ENCODE measurements at places on chromosomes 7 and 10.

GRCh38 chr10:129033790-129034272, 433.2 kb upstream of the MGMT start:
- DNase-seq: no peak

DNA sequence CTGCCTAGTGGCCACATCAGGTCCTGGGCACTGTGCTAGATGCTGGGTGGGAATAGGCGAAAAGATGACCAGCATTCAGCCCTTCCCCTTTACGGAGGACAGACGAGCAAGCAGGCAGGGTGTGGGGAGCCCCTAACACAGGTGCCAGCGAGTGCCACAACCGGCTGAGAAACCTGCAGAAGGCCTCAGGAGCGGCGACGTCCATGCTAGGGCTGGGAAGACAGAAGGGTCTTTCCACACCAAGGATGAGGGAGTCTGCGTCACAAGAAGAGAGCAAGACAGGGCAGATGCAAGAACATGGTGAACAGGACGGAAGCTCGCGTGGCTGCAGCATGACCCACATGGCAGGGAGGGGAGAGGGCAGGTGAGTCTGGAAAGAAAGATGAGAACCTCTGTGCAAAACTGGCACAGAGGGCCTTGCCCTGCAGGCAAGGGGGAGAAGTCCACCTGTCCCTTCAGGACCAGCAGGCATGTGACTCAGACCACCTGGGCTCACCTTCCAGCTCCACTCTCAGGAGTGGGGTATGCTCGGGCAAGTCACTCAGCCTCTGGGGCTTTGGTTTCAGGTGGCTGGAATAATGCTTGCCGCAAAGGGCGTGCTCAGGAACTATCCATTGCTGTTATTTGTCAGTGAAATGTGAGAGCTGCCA, 36.6 kb downstream of the KCNH2 start:
- no peak for DNase-seq

GRCh38 chr7:110940756-110941155, 150.2 kb upstream of the LRRN3 start:
- no peak for DNase-seq

GRCh38 chr7:126485791-126486190, 767.0 kb downstream of the GRM8 start:
- DNase-seq: no peak

DNA sequence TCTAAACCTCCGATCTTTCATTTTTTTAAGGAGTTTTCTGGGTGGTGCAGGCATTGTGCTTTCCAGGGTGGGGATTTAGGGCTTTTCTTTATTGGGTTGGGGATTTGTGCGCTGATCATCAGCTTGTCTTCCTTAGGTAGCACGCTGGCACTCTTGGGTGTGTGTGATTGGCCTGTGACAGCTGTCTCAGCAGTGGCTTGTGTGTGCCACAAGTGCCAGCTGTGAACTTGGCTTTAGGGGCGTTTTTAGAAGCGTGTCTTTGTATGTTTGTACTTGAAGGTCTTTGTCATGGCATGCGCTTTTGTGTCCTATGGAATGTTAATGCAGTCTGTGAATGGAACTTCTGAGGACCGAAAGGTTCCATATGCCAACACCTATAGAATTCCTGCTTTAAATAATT, 788 bp downstream of the AKAP9 start:
- peak; percentile 7 for DNase-seq

GRCh38 chr10:114265392-114266053, 26.5 kb downstream of the VWA2 start:
- DNase-seq: no peak

DNA sequence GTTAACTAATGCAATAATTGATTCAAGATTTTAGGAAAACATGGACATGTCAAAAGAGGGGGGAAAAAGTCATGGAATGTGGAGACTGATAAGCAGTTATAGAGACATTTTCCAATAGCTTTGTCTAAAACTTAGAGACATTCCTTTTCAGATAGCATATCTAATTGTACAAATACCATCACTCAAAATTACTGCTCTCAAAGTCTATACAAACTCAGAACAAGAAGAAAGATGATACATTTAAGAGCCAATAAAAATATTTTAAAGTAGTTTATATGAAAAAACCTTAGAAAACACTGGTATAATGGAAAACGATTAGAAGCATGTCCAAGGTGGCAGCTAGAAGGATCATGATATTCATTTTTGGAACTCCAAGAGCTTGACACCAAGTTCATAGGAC, 146.5 kb downstream of the DOCK4 start:
- DNase-seq: no peak

DNA sequence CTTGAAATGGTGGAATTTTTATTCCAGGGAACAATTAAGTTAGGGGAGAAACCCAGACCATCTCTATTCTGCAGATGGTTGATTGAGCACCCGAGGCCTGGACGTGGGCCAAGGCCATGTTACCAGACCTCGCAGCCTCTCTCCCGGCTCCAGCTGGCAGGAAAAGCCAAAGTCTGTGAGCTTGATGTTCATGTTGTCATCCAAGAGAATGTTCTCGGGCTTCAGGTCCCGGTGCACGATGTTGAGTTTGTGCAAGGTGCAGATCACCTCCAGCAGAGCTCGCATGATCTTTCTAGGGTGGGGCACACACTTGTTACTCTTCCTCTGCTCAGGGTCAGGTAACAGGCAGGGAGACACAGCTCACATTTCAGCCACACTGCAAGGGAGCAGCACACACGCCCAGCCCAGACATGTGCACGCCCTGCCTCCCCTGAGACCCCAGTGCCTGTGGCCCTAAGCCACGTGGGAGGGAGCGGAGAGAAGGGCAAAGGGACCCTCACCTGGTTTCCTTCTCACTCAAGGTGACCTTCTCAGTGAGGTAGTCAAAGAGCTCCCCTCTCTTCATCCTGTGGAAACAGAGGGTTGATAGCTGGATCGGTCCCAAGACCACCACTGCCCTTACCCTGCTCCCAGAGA, 9.5 kb downstream of the PHKG1 start:
- no peak for DNase-seq

DNA sequence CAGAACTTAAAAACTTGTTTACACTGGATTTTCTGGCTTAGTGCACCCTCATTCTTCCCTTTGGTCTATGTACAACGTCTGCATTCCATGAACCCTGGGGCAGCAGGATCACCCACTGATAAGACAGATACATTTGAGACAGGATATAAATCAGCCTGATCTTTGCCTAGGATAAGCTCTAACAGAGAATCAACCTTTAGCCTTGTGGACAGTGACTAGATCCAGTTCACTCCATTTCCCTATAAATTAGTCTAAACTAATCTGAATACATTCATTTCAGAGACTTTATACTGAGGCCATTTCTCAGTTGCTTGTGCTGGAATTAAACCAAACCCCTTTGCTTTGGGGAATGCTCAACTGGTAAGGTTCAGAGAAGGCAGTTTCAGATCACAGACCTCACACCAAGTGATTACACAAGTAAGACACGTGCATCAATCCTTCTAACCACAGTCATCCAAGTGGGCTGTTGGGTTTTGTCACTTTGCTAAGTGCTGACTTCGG, 639.8 kb upstream of the FZD8 start:
- no peak for DNase-seq

- no peak for DNase-seq
Observed at GRCh38 chr7:76381814-76382213, 23.0 kb upstream of the YWHAG start.

DNA sequence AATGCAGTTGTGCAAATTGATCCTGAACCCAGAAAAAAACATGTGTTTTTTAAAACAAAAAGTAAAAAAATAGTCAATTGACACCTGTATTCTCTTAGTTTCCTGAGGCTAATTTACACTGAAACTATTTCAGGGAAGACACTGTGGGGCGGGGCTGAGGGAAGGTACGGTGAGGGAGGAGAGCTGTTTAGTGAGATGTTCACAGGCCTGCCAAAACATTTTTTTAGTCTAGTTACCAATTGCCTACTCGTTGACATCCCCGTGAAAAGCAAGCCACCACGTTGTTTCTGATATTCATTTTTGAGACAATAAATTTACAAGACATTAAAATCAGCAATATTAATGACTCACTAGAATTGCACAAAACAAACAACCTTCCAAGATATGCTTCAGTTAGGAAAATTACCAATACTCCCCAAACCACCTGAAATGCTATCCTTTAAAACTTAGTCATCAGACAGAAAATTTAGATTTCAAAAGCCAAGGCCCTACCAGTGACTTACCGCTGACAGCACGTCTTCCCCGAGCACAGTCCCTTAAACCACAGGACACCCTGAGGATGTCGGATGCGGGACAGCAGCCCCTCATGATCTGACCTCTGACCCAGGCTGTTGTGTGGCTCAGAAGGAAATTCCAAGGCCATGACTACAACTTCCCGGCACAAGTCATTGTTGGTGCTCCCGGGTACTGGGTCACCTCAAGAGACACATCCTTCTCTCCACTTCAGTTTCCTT, 279.2 kb downstream of the PRPF18 start:
- no peak for DNase-seq

- DNase-seq: no peak
Observed at GRCh38 chr10:105644559-105644958, 1003.5 kb downstream of the SORCS3 start.

- no peak for DNase-seq
Observed at GRCh38 chr10:79948976-79949722, at the start of gene SFTPD. Gene SFTPD (minus strand): TSS chr10:79949105. CDS start chr10:79946659, 2,446 bp downstream.

DNA sequence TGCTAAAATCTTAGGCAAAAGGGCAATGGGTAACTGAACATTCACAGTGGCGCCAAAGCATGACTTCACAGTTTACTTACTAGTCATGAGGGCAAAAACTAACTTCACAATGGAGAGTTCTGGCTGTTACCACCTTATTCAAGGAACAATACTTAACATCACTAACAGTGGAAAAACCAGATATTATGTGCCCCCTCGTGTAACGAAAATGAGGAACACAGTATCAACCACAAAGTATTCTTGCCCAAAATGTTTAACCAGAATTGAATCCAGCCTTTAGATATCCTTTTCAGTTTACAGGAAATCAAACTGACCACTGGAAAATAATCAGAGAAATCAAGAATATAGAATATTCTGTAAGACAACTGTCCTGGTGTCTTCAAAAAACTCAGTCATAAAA, 9.5 kb downstream of the C7orf25 start:
- DNase-seq: no peak

GRCh38 chr7:139852482-139852845, 23.4 kb downstream of the TBXAS1 start:
- no peak for DNase-seq

GRCh38 chr10:11232222-11232961, 214.7 kb downstream of the CELF2 start:
- peak; percentile 51 for DNase-seq

GRCh38 chr10:1620803-1621202, 116.5 kb downstream of the ADARB2 start:
- no peak for DNase-seq

- no peak for DNase-seq
Observed at GRCh38 chr10:54914049-54914448, 113.0 kb upstream of the PCDH15 start.

- no peak for DNase-seq
Observed at GRCh38 chr7:77328669-77329068, 87.5 kb downstream of the GSAP start.

DNA sequence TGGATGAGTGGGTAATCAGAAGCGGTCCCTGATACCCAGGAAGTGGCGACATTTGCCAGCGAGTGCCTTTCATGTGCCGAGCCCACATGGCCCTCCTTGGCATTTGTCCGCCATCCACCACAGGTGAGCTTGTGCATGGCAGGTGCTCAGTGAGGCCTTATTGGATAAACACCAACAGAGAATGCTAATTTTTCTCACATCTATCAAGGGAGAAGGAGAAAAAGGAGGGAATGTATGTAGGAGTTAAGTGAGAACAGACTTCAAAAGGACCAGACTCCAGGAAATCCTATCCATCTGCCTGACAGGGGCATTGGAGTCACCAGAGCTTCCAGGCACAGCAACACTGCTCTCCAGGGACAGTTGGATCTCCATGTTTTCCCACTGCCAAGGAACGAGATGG, 143.5 kb upstream of the ZMIZ1 start:
- no peak for DNase-seq

GRCh38 chr10:116848944-116849247, 403 bp upstream of the ENO4 start:
- DNase-seq: no peak

- no peak for DNase-seq
Observed at GRCh38 chr7:96218664-96219243, 103.1 kb downstream of the SLC25A13 start.

All from T-helper 2 cell treated with Interferon-gamma antibody and Interleukin-4, amounts not matched to agents 5 μg/mL and 100 μg/mL, for 36 hours (primary cell).